Kidney capillary endothelial cell (primary cell): ENCODE measurements at places on chromosomes 6 and 20.

GRCh38 chr20:24498641-24499040 is 29.2 kb downstream of the SYNDIG1 start:
- DNase-seq, result no peak

DNA sequence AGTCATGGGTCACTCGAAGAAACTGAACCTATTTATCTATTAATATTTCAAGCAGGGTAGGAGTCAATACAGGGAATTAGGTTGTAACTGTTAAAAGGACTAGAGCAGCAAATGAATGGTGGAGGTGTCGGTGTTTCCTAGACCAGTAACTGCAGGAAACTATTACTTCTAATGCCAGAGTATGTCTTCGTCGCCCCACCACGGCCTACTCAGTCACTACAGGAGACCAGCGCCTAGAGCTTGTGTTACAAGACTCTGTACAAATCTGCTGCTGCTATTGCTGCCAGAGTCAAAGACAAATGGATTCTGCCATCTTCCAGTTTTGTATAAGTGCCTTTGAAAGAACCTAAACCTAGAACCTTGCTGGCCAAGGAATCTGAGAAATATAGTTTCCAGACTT is 343.9 kb downstream of the SOX4 start:
- no peak for DNase-seq

DNA sequence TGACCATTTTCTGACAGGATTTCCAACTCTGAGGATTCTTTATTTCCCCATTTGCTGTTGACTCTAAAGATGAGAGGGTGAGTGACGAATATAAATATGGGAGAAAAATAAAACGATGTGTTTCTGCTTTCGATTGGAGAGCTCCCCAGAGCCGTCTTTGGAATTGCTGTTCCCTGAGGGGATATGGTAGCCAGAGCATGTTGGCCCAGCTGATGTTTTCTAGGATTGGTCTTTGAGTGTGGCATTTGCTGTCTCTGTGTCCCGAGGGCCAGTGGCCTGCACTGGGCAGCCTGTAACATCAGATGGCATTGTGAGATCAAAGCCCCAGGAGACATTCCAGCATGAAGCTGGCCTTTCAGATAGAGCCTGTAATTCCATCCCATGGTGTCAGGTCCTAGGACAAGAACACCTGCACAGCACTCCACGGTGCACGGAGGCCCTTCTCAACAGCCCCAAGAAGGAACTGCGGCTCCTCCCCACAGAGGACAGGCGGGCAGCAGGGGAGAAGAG is 26.7 kb downstream of the PKIG start:
- DNase-seq, result no peak

DNA sequence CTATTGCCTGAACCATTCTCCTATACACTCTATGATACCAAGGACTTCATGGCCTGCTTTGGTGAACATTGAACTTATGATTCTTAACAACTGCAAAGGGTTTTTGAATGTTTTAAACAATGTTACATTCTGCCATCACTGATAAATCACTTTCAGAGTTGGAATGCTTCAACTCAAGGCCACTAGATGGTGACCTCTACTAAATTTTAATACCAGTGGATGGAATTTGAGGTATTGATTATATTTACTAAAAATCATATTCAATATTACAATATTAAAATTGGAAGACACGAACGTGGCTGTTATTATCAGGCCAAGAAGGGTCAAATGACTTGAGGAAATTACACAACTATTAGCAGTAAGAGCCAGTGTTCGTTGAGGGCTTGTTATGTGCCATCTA is 18.6 kb downstream of the MYCT1 start:
- no peak for DNase-seq

DNA sequence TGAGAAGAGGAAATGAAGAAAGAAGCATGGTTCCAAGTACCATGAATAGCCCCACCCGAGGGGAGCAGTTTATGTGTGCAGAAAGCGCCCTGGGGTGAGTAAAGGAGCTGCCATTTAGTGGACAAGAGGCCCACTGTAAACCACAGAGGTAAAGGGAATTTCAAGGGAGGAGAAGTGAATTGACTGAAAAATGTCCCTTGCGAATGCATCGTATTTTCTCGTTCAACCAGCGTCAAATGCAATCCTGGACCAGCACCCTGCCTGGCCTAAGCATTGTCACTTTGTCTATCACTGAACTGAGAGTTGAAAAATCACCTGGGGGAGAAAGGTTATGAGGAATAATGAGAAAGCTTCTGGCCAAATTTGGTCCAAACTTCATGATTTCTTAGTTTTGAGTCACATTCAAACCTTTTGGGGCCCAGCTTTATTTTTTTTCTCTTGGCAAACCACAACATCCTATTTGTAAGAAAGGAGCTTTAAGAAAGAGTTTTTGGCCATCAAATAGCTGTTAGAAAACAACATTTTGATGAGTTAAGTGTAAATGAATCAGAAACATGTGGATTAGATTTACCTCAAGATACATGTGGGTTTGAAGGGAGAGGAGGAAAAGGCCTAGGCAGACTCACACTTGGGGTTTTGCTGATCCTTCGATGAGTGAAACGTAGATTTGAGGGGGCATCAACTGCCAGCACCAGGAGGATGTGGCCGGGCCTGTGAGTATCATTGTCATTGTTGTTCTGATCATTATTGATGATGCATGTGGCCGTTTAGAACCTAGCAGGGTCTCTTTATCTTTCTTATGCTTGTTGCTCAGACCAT is 214.0 kb downstream of the CLIC5 start:
- no peak for DNase-seq

DNA sequence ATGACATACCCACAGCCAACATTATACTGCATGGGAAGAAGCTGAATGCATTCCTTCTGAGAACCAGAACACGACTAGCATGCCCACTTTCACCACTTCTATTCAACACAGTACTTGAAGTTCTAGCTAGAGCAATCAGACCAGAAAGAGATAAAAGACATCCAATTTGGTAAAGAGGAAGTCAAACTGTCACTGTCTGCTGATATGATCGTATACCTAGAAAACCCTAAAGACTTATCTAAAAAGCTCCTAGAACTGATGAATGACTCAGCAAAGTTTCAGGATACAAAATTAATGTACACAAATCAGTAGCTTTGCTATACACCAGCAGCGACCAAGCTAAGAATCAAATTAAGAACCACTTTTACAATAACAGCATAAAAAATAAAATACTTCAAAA is 60.5 kb downstream of the EYS start:
- no peak for DNase-seq

DNA sequence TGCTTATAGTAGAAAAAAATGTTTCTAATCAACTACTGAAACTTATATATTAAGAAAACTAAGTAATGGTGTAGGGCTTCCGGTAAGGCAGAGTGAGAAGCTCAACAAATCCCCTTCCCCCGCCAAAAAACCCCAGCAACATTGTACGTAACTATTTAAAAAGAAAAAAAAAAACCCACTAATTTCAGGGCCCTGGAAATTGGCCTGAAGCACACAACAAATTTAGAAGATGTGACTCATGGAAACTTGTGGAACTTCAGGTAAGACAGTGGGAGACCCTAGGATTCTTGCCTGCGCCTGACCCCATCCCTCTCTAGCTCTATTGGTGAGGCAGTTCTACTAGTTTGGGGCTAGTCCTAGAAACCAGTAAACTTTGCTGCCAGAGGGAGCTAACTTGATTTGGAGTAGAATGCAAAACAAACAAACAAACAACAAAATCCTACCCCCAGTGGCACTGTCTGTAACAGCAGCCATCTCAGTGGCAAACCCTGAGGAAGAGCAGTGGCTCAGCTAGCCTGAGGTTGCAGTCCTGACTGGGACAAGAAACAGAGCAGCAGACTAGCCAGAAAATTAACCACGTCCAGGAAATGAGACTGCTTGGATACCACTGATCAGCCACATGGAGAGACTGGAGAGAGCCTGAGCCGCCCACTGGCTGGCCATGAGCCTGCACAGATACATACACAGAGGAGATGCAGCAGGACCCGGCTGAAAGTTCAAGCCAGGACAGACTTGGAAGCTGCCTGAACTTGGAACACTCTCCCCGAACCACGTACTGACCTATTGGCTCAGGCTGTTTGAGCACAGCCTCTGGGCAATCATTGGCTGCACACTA is 135.1 kb downstream of the TBXT start:
- no peak for DNase-seq

DNA sequence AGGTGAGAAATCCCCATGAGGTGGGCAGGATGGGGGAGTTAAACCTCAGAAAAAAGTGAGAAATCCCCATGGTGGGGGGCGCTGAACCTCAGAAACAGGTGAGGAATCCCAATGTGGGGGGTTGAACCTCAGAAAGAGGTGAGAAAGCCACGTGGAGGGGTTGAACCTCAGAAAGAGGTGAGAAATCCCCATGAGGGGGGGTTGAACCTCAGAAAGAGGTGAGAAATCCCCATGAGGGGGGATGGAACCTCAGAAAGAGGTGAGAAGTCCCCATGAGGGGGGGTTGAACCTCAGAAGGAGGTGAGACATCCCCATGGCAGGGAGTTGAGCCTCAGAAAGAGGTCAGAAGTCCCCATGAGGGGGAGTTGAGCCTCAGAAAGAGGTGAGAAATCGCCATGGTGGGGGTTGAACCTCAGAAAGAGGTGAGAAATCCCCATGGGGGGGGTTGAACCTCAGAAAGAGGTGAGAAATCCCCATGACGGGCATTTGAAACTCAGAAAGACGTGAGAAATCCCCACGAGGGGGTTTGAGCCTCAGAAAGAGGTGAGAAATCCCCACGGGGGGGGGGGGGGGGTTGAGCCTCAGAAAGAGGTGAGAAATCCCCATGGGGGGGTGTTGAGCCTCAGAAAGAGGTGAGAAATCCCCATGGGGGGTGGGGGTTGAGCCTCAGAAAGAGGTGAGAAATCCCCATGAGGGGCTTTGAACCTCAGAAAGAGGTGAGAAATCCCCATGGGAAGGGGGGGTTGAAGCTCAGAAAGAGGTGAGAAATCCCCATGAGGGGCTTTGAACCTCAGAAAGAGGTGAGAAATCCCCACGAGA is 14.3 kb upstream of the GOPC start:
- no peak for DNase-seq

GRCh38 chr6:132733283-132733682 is 19.4 kb upstream of the VNN1 start:
- no peak for DNase-seq

DNA sequence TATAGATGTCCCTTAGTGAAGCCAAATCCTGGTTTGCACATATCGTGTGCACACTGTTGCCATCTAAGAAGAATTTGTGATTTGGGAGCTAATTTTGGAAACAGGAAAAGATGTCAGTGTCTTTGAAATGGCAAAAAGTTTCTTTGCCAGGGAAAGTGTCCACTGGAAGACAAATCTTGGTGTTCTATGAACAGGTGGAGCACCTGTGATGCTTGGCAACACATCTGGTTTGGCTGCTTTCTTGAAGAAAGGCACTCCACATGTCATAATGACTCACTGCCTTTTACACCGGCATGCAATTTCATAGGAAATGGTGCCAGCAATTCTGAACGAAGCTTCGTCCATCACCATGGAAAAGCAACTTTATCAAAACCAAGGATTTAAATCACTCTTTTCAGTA is 1040.0 kb upstream of the MAP3K7 start:
- DNase-seq, result no peak

DNA sequence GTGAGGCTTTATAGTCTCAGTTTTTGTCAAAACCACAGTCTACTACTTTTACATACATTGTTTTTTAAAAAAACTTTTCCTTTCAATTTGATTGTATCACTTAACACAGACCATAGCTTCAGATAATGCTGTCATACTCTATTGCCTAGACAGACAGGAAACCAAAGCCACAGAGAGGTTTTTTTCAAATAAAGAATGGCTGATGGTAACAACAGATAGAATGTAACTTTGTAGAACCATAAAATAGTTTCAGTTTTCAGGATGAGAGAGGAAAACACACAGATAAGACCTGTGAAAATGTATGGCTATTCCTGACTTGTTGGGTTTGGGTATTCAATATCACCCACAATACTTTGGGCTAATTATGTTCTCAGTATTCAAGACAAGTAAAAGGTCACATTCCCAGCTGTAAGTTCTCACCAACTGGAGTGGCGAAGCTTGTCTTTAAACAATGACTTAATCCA is 94.0 kb downstream of the ADGRG6 start:
- no peak for DNase-seq

GRCh38 chr6:135360222-135360621 is 137.3 kb downstream of the AHI1 start:
- no peak for DNase-seq

GRCh38 chr6:164243949-164244348 is 829.4 kb downstream of the QKI start:
- no peak for DNase-seq

DNA sequence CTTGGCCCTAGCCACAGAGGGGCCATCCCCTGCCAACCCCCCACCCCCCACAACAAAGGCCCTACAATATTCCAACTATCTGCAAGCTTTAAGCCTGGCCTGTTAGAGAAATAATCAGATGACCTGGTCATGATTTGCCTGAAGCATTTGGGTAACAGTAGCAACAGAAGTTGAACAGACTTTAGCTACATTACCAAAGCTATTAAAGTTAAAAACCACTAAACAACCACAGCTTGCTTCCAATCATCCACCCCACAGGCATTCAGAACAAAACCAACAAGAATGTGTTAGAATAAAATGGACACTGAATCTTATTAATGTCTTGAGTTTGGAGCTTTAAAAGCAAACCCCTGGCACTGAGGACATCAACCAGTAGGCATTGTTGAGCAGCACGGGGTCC is 250.9 kb downstream of the LRFN2 start:
- no peak for DNase-seq

DNA sequence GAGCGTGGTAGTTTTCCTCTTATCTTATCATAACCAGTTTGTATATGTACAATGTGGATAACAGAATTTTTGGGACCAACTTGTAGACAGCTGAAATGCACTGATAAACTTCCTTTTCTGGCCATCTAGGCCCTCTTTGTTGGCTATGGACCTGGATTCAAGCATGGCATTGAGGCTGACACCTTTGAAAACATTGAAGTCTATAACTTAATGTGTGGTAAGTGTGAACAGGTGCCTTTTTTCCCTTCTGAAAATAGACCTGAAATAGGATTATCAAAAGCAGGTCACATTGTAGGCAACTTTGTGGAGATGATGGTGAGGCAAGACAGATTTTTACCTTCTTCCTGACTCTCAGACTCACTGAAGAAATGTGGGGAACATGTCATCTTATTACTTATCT is 67.8 kb downstream of the ENPP1 start:
- DNase-seq, result no peak

DNA sequence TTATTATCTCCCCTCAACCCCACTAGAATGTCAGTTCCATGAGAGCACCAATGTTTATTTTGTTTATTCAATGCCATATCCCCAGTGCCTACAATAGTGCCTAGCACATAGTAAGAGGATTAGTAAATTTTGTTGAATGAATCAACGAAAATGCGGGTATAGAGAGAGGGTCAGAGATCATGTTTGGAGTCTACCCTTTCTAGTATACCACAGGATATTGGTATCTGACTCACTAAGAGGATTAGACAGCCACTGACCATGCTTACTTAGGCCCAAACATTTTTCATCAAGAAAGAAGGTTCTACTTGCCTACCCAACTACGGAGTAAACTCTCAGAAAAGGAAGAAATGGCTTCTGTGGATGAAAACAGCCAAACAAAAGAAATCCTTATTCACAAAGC is 356.8 kb downstream of the BTBD9 start:
- no peak for DNase-seq

DNA sequence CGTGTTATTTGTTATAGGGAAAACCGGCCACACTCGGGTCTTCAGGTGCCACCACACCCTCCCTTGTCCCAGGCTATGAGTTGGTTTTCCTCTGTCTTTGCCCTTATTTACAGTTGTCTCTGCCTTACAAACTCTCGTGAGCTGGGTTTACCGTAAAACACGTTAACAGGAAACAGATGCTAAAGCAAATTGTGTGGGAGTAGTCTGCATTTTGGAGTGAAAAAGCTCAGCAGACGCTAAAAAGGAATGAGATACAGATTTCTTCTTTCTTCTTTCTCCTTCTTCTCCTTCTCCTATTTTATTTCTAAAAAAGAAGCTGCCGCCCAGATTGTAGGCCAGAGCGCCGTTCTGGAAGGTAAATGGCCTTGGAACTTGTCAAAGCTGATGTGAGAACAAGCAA is 51.9 kb downstream of the APCDD1L start:
- no peak for DNase-seq
